ENCODE measurements at places on chromosomes 6 and 20.

- DNase-seq: no peak
These were observed 25.3 kb downstream of the DUSP22 start for GRCh38 chr6:317448-318144.

DNA sequence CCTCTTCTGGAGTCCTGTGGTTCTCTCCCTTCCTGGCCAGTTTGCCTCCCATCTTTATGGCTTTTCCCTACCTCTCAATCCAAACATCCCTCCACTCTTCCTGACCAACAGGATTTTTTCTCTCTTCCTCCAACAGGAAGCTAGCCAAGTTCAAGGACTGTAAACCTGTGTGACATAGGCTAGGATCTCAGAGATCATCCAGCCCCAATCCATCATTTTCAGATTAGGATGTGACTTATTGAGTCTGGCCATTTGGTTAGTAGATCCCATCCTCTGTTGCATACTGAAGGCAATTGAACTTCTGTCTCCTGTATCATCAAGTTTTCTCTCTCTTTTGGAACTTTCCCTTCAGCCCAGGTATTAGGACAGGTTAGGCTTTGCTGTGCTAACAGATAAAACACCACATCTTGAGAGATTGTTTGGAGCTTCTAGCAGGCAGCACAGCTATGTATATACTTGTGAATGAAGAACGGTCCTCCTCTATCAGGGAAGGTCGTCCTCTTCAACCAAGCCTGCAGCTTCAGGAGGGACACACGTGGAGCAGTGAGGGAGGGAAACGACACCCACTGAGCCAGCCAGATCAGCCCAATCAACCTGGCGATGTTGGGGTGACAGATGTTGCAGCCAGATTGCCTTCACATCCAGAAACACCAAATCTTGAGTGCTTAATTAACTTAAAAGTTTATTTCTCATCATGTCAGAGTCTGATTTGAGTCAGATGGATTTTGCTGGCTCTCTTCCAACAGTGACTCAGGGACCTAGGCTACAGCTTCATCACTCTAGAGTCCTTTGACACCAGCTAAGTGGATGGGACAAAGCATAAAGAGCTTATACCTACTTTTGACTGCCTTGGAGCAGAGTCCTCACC is 106.8 kb downstream of the GJA10 start:
- no peak for DNase-seq

- no peak for DNase-seq
These were observed 27.9 kb downstream of the GFRA4 start for GRCh38 chr20:3635346-3635745.

GRCh38 chr6:35804996-35805736 is at the start of gene LHFPL5:
Gene LHFPL5 (plus strand): TSS chr6:35805352. CDS start chr6:35805671, 319 bp downstream.
- DNase-seq: peak; percentile 42

GRCh38 chr20:46696791-46697279 is 7.6 kb upstream of the TP53RK start:
- no peak for DNase-seq

DNA sequence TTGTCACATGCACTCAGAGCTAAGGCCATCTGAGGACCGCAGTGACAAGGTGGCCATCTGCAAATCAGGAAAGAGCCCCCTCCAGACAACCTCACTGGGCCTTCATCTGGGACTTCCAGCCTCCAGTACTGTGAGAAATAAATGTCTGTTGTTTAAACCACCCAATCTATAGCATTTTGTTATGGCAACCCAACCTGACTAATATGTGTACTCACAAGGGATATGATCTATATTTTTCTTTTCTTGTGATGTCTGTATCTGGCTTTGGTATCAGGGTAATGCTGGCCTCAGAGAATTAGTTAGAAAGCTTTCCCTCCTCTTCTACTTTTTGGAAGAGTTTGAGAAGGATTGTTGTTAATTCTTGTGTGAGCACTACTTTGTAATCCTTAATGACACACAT is 37.5 kb upstream of the ENTPD6 start:
- DNase-seq: no peak

DNA sequence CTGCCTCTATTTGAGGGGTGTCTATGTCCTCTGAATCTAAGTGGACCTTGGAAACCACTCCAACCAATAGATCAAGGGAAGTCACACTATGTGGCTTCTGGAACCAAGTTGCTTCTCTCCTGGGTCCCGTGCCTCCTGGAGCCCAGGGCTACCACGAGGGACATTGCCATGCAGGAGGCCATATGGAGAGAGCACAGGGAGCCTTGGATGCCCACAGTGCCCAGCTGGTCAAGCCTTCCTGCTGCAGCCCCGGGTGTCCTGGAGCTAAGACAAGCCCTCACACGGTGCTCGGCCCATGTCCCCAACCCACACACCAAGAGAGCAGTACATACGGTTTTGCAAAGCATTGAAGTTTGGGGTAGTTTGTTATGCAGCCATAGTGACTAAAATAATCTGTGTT is 231.6 kb downstream of the SYNDIG1 start:
- no peak for DNase-seq

- DNase-seq: no peak
These were observed 176.4 kb downstream of the ARID1B start for GRCh38 chr6:156953479-156954146.

DNA sequence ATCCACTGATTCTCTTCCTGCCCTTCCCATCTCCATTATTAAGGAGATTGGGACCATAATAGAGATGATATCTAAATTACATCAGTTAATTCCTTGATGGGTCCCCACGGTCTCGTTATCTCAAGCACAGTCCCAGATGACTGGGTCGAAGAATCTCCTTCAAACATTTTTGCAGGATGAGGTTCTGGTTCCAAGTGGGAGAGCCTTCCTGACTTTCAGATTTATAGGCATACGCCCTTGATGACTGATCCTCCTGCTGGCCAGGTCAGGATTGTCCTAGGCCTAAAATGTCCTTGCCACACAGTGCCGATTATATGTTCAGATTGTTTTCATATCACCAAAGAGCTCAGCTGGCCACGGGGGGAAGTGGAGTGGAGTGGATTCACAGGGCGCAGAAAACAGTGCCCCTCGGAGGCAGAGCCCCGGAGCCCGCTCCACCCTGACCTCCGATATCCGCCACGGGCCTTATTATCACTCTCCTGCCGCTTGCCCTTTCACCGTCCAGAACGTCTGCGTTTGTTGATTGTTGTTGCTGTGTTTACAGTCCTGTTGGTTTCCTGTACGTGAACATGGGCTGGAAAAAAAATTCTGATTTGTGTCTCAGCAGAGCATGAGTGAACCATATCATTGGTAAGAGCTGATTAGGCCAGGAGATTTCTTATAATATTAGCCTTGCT is 8.9 kb downstream of the BMP6 start:
- no peak for DNase-seq

DNA sequence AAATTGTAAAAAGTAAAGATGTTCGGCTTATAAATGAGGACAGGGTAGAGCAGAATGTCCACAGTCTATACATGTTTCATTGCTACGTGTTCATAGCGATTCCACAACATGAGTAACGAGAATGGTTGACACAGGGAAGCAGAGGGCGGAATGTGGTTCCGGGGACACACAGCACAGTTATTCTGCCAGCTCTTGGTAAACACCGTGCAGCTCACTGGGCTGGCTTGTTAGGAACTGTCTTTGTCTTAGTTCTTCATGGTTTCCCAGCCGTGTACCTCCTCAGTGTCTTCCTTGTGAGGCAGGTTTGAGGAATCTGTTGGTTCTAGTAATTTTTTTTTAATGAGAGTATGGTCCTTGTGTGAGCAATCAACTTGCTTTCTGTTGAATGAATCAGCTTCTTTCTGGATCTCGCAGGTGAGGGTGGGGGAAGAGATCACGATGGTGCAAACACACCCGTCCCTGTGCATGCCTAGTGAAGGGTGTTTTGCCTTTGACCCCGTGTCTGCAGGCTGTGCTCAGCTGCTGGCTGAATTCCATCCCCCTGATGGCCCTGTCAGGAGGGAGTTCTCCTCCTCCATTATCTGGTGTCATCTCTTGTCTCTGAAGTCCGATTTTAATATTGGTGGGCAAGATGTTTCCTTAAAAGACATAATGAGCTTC is 168.2 kb downstream of the SMOC2 start:
- no peak for DNase-seq

DNA sequence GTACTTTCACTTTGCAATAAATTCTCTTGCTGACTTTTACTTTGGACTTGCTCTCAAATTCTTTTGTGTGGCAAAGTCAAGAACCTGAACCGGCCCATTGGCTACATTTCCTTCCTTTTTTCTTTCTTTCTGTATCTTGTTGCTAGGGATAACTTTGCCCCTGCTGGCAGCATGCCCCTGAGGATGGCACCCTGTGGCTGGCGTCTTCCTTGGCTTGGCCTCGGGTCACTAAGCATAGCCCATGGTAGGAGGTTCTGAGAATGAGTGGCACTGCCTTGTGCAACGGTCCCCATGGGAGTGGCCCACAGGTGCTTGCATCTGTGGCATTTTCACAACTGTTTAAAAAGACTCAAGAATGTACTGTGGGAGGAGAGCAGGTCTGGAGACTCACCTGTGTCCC is 14.0 kb upstream of the HLA-F start:
- no peak for DNase-seq

DNA sequence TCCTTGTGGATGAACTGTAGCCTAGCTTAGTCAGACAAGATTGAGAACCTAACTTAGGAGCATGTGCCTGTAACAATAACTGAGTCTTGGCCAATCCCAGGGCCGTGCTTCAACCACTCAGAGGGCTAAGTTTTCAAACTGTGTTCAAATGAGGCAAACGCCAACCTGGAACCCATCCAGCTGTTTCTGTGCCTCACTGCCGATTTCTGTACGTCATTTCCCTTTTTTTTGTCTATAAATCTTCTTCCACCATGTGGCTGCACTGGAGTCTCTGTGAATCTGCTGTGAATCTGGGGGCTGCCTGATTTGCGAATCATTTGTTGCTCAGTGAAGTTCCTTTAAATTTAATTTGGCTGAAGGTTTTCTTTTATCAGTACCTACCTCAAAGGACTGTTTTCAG is 115.0 kb upstream of the CHD6 start:
- DNase-seq: no peak

GRCh38 chr20:51156041-51156982 is 133.4 kb upstream of the KCNG1 start:
- no peak for DNase-seq

Data from activated naive CD4-positive, alpha-beta T cell (primary cell).